Stimulated activated CD8-positive, alpha-beta memory T cell treated with anti-CD3 and anti-CD28 coated beads, Interleukin-2, amount 100 ng/mL, for 1 hour (primary cell): ENCODE measurements at places on chromosomes 7 and 10.

- DNase-seq, result no peak
Observed at GRCh38 chr10:29636178-29636577, 1.4 kb upstream of the SVIL start.

- DNase-seq, result no peak
Observed at GRCh38 chr10:98589691-98590090, 143.0 kb upstream of the HPS1 start.

GRCh38 chr10:76429368-76430060 is 998.1 kb downstream of the LRMDA start:
- no peak for DNase-seq

GRCh38 chr7:43307522-43307921 is 195.1 kb downstream of the HECW1 start:
- DNase-seq, result no peak

DNA sequence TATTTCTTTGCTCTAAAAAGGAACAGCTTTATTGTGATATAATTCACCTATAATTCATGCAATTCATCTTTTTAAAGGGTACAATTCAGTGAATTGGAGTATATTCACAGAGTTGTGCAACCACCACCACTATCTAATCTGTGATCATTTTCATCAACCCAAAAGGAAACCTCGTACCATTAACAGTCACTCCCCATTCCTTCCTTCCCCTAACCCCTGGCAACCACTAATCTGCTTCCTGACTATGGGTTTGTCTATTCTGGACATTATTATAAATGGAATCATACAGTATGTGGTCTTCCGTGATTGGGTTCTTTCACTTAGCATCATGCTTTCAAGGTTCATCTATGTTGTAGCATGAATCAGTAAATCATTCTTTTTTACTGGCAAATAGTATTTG is 52.3 kb downstream of the MKI67 start:
- DNase-seq, result no peak

DNA sequence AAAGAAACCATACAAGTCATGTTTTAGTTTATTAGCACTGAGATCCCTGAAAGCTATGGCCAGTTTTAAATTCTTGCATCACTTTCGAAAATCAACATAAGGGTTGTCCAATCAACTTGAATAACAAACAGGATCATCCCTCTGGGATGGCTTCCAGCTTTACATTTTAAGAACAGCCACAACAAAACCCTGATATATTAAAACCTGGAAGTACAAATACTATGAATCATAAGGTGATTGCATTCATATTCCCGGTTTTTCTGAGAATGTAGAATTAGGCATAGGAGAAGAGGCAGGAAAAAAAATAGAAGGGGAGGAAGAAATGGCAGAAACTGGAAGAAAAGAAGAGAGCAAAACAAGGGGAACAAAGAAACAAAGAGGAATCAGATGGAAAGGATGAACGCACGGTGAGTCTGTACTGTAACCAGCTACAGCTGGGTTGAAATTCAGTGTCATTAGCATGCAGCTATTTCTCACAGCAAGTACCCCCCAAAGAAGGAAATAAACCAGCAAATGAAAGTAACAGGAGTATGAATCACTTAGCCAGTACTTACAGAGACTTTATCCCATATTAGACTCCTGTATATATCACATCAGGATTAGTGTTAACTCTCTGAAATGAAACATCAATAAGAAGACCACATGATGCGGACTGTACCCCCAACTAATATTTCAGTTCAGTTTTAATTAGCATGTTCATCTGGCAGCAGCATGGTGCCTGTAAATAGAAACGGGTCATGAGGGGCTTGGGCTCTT is 301.3 kb downstream of the RNLS start:
- no peak for DNase-seq

GRCh38 chr7:33108554-33109004 is 625 bp downstream of the RP9 start:
- DNase-seq, result no peak
